Left renal pelvis (tissue), 4 donors: ENCODE measurements at places on chromosomes 5 and 9. TPM values are rescaled to one million over a fixed set of nuclear protein-coding genes. Genes with fewer than 3 reads are reported as not detected.

Gene GHR
- polyA plus RNA-seq: 24.7 TPM

Gene ANGPTL2
- polyA plus RNA-seq: 12.4 TPM

GRCh38 chr5:7925961-7926695, 57.2 kb downstream of the MTRR start:
- DNase-seq: no peak

DNA sequence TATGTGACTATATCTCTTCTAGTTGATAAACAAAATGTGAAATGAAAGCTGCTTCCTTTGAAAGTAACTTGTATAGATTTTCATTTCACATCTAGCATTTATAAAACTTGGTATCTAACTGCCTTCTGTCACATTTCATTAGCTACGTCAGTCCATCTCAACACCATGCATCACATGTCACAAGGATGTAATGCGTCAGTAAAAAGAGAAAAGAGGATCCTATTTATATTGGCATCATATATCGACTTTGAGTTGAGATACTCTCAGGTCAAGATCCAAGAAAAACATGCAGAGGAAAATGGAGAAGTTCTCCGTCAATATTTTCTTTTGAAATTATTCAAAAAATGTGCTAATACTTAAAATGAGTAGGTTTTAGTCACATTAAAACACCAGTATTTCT, 1211.2 kb downstream of the EFNA5 start:
- DNase-seq: no peak

GRCh38 chr5:109191153-109191558, 218.6 kb downstream of the PJA2 start:
- no peak for DNase-seq

DNA sequence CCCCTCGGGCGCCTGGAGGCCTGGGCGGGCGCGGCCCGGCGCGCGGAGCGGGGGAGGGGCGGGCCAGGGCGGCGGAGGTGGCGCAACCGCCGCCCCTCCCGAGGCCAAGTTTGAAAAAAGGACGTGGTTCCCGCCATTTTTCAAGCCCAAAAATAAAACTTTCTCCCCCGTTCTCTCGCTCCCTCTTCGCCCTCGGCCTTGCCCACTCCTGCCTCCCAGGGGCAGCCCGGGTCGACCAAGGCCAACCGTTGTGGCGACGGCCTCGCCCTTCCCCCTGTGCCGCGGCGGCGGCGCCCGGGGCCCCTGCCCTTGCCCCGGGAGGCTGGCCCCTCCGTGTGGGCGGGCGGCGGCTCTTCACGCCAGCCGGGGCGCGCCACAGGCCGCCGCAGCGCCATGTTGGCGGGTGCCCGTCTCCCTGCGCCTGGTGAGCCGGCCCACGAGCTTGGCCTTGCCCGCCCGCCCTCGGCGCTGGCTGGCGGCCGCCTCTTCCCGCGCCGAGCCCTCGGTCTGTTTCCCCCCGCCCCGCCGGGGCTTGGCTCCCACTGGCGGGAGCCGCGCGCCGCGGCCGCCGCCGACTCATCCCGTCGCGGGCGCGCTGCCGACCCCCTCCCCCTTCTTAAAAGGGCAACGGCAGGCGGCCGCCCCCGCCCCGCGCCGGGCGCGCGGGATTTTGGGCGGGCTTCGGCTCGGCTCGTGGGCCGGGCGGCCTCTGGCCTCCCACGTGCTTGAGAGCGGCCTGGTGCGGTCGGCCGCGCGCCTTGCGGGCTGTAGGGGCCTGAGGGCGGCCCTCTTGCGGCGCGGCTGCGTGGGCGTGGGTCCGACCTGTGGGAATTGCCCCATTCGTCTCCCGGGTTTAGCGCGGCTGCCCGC, 1.3 kb downstream of the ANP32B start:
- DNase-seq: peak; percentile 42

GRCh38 chr5:66981266-66982055, 215.1 kb downstream of the CD180 start:
- DNase-seq: no peak

DNA sequence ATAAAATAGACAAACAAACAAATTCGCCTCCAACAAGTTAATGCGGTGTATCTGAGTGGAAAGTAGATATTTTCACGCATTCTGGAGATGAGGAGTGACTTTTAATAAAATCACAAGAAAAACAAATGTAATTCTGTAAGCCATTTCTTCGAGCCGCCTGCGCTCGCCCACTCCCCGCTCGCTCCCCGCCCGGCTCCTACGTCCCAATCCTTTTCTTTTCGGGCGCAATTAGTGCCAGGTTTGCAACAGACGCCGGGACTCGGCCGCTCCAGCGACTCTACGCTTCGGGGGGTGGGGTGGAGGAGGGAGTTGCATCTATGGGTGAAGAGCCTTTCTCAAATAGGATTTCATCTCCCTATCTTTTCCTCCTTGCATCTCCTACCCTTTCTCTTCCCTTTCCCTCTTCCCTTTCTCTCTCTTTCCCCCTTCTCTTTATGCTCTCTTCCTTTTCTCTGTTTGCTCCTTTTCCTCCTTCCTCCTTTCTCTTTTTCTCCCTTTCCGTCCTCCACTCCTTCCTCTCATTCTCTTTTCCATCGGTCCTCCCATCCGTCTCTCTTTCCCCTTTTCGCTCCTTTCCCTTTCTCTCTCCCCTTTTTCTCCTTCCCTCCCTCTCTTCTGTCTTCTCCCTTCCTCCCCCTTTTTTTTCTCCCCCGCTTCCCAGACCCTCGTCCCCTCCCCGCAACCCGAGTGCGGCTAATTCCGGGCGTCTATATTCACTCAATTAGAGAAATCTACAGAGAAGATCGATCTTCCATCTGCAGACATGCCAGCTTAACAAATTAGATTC, 6.1 kb upstream of the OTP start:
- no peak for DNase-seq

Gene TRIM52
- 42.5 TPM for polyA plus RNA-seq
